K562 (cell line): ENCODE measurements at places on chromosomes 11 and 22. TPM values are rescaled to one million over a fixed set of nuclear protein-coding genes. Genes with fewer than 3 reads are reported as not detected.

FDX1 gene
- total RNA-seq, result 12.9 and 14.3 TPM in 2 replicates

CCDC90B gene
- 26.6 and 31.1 TPM in 2 replicates for total RNA-seq

SCN4B gene
- not detected in 2 replicates for total RNA-seq

SLC25A18 gene
- not detected in 2 replicates for total RNA-seq

SLC15A3 gene
- 0.27 and 0.45 TPM in 2 replicates for total RNA-seq

ARFIP2 gene
- 42.9 and 46.5 TPM in 2 replicates for total RNA-seq

CHRM1 gene
- total RNA-seq, result not detected in 2 replicates

APOL4 gene
- total RNA-seq, result 8.9 and 9.8 TPM in 2 replicates

GDPD4 gene
- total RNA-seq, result not detected in 2 replicates

PATE4 gene
- not detected in 2 replicates for total RNA-seq
